ENCODE measurements at places on chromosomes 16 and 17.

- DNase-seq: no peak
Observed at GRCh38 chr17:673200-673681, 41.4 kb downstream of the VPS53 start.

- DNase-seq: no peak
Observed at GRCh38 chr16:25367773-25368524, 110.3 kb upstream of the ZKSCAN2 start.

- DNase-seq: no peak
Observed at GRCh38 chr16:1781758-1782407, 488 bp downstream of the SPSB3 start.

- DNase-seq: no peak
Observed at GRCh38 chr16:1700246-1700645, 5.7 kb upstream of the MAPK8IP3 start.

- DNase-seq: no peak
Observed at GRCh38 chr16:27448532-27449433, 46.8 kb downstream of the IL21R start.

Data from COR-L47 (cell line).